Effector CD8-positive, alpha-beta T cell (primary cell): ENCODE measurements at places on chromosomes 12 and 14.

DNA sequence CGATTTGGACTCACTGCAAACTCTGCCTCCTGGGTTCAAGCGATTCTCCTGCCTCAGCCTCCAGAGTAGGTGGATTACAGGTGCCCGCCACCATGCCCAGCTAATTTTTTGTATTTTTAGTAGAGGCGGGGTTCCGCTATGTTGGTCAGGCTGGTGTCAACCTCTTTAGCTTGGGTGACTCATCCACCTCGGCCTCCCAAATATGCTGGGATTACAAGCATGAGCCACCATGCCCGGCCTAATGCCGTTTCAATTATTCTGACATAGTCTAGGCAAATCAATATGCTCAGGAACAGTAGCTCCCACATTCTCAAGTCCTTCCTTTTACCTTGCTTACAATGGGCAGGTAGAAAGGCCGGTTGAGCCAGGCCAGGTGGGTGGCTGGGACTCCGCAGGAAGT is 82.0 kb upstream of the EEA1 start:
- DNase-seq: no peak

DNA sequence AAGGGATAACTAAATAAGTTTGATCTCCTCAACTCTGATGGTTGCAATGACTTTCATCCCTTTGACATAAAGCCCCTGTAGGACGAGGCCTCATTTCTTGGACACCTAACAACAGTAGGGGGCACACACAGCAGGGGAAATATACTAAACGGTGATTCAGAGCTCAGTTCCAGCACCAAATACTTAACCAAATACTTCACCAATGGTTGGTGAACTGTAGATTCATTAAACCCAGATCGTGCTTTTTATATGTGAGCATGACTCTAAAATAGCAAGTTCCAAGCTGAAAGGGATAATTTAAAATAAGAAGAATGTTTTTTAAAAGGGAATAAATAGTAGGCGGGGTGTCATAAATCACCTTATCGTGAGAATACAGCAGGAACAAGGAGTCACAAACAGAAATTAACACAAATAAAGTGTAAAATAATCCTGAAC is 53.2 kb downstream of the ATG2B start:
- no peak for DNase-seq

DNA sequence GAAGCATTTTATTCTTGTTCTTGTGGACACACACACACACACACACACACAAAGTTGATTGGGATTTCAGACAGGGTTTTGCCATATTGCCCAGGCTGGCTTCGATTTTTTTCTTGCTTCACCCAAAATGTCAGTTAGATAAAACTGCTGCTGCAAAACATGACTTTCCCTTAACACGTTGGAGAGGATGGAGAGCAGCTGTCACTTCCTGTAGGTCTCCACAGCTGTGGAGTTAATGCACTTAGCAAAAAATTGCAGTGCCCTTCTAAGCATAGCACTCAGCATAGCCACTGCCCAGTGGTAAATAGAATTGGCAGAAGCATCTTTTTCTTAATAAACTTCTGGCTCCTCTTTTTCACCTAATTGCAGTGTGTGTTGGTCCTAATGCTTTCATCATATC is 54.5 kb downstream of the PDZRN4 start:
- no peak for DNase-seq

DNA sequence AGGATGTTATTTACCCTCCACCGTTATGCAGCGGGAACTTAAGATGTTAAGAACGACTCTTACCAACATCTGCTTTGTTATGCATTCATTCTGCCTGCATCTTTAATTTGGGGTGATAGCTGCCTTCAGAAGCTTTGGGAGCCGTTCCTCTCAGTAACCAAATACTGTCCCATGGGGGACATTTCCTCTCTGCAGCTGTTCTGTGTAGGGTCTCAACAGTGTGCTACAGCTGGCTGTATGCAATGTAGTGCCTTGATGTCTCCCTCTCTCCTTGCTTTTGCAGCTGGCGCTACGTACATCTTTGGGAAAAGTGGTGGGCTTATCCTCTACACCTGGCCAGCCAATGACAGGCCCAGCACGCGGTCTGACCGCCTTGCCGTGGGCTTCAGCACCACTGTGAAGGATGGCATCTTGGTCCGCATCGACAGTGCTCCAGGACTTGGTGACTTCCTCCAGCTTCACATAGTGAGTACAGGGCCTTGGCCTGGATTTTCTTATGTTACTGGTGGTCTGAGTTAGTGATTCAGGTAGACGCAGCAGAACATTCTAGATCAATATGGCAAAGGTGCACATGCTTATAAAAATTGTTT is 744.3 kb downstream of the DIO2 start:
- no peak for DNase-seq

DNA sequence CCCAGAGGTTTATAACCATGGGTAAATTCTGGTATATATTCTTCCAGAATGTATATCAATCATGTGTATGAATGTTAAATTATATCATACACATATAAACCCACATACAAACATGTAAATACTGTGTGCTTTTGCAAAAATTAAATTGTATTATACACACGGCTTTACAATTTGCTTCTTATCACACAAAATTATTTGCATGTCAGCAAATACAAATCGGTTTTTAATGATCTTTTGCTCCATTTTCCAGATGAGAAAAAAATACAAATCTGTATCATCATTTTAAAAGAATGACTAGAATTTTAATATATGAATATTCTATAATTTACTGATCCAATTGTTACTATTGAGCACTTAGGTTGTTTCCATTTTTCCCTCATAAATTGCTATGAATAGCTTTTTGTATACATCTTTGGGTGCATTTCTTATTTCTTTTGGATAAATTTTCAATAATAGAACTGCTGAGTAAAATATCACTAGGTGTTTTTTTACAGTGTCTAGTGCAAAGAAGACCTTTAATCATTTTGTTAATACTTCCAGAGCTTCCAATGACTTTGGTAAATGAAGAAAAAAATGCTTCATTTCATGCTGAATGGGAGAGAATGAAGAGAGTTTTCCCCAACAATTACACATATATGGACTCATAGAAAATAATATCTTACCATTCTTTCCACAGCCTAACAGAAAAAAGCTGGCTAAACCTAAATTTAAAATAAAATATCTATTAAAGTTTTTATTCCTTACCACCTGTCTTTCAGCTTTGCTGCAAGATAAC is 3.5 kb downstream of the LYZ start:
- DNase-seq: no peak
